ENCODE measurements at places on chromosomes 1 and 21.

GRCh38 chr1:103496014-103496635 lies 29.4 kb upstream of the RNPC3 start:
- no peak for DNase-seq

GRCh38 chr21:33674226-33674625 lies 31.9 kb downstream of the ITSN1 start:
- no peak for DNase-seq

DNA sequence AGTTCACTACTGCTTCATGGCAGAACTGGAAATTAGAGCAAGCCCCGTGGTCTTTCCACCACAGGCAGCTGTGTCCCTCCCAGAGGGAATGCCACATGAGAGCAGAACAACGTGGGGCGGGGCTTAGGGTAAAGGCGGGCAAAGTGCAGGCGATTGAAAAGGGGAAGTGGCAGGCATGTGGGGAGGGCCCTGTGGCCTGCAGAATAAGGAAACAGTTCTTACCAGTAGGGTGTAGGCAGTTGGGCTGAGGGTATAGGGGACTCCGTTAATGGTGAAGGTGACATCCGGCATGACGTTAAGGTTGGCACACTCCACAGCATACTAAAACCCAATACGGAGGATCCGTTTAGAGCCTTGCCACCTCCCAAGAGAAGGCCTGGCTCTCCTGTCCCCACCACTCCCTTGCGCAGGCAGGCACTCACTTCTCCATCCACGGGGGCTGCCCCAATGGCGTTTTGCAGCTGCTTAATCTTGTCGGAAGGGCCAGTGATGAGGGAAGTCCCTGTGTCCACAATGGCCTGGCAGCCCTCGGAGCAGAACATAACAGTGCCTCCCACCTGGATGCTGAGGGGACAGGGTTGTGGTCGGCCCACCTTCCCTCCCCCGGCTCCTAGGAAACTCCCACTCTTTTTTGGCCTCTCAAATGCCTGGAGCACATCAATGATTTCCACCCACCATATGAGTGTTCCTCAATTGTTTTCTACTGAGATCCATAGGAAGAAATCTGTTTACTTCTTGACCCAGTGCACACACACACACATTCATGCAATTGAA lies 9.1 kb upstream of the RAB7B start:
- peak; percentile 47 for DNase-seq

- no peak for DNase-seq
Observed at GRCh38 chr1:53345996-53346813, 18.3 kb upstream of the LRP8 start.

DNA sequence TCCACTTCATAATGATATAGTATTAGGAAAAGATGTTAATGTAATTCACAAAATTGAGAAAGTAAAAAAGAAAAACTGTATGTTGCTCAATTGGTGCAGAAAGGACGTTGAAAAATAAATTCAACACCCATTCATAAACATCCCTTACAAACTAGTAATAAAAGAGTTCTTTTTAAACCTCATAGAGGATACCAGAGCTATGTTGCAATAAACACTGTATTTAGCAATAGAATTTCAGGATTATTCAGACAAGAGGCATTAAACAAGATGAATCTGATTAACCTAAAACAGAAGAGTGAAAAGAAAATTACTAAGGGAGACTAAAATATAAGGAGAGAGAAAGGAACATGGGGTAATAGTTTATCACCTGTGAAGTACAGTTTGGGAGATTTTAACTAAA lies 154.8 kb downstream of the NTPCR start:
- no peak for DNase-seq

DNA sequence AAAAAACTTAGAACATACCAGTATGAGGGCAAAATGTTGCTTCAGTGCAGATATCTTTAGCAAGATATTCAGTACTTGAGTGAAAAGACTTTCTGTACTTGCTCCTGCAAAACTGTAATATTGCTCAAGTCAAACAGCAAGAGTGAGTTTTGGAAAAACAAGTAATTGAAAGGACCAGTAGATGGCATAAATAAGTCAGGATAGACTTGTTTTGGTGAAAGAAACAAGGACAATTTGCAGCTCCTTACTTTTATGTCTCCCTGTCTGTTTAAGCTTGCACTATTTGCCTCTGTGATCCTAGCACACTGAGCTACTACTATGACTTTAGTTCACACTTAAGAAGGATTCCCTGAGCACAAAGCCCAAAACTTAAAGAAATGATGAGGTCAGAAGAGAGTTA lies 39.1 kb downstream of the IFI44 start:
- no peak for DNase-seq

DNA sequence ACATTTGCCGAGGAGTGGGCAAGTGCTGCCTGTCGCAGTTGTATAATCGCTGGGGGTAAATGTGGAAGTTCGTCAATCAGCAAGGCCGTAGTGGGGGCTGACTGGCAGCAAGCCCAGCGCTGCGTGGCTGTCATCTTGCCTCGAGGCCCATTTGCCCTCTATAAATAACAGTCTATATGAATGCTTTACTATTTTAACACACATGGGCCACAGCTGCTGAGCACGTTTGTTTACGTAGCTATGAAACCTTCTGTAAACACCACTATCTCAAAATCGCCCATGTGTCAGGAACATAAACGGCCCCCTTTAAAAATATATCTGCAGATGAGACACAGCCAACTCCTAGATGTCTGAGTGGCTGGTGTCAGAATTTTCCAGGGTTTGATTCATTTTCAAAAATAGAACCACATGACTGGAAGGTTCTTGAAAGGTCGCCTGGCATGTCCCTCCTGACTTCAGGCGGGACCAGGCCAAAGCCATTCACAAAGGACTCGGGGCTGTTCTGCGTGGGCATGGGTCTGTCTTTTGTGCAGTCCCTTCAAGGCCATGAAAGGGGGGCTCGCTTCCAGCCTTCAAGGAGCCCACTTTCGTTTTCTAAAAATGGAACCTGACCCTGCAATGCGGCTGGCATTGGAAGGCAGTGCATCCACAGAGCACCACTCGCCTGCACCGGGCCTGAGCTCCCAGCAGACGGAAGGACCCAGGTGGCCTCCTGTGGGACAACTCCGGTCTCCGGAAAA lies 205.5 kb downstream of the KCNJ6 start:
- DNase-seq, result no peak

- no peak for DNase-seq
Observed at GRCh38 chr1:151799179-151800022, 5.8 kb downstream of the LINGO4 start.

- no peak for DNase-seq
Observed at GRCh38 chr1:62309906-62310305, 9.3 kb downstream of the KANK4 start.

- DNase-seq, result no peak
Observed at GRCh38 chr1:22889213-22889827, 83.3 kb downstream of the LACTBL1 start.

- no peak for DNase-seq
Observed at GRCh38 chr1:64884261-64885040, 81.9 kb downstream of the JAK1 start.

- DNase-seq, result no peak
Observed at GRCh38 chr1:117030271-117030877, 28.8 kb downstream of the CD101 start.

- DNase-seq, result no peak
Observed at GRCh38 chr1:107451715-107452114, 310.9 kb downstream of the NTNG1 start.

DNA sequence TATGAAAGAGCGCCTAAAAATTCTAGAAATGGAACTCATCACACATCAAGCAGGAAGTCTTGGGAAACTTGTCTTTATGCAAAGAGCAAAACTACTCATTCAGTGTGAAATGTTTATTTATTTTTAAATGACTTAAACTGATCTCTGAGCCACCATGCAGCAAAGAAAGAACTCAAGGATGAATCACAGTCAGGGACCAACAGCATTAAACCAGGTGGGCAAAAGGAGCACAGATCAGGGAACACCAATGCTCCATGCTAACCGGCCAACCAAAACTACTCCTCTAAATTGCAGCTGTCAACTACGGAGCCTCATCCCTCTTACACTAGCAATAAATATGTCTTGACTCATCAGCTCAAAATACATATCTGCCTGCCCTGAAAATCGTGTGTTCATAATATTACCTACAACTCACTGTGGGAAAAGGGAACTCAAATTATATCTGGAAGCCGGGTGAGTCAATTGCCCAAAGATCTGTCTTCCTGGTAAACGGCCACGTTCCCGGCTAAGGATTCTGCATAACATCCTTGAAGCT lies 129.2 kb downstream of the PTPN14 start:
- no peak for DNase-seq

DNA sequence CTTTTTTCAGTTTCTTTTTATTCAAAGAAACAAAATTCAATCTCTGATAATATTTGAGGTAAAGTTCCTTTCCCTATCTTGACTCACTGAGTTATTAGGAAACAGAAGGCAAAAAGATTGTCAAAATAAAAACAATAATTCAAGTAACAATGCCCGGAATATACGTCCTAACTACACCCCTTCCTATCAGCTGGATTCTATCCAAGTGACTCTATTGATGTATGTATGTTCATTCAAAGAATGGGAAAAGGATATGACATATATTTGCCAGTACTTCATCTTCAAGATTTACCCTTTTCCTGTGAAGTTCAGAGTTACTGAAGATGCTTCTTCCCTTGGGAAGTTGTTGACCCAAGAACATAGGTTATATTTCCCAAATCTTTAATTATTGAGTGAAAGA lies 13.7 kb downstream of the SPRTN start:
- DNase-seq, result no peak

DNA sequence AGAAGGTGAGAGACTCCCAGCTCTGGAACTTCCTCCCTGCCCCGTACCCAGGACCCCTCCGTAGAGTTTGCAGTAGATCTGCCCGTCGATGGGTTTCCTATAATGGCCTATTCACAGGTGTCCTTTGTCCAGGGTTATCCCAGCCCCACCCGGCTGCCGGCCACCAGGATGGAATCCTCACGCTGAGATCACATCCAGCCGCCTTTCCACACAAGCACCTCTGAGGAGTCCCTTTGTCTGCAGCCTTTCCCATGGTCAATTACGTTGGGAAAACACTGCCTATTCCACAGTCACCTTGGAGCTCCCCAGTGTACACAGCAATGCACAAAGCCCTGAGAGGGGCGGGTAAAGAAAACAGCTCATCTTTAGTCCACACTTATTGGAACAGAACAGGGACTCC lies 190.0 kb upstream of the EDN2 start:
- DNase-seq, result no peak

GRCh38 chr1:44409757-44410156 lies 4.7 kb downstream of the RNF220 start:
- no peak for DNase-seq

DNA sequence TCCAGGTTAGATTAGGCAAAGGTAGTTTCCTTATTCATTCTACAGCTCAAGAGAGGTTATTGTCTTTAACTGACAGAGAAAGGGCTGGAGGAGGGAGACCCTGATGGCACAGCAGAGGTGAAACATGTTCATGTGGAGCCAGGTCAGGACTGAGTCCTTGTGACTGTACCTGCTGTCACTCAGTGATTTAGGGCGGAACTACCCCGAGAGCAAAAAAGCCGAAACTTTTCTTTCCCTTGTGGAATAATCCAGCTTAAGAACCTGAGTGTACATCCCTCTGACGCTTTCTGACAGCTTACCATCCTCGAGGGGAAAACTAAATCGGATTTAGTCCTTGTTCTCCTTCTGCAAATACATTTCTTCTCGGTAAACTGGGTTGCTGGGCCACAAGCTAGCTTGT lies 273.2 kb downstream of the BACH1 start:
- no peak for DNase-seq

GRCh38 chr1:117810553-117810952 lies 118.9 kb downstream of the GDAP2 start:
- DNase-seq, result no peak

DNA sequence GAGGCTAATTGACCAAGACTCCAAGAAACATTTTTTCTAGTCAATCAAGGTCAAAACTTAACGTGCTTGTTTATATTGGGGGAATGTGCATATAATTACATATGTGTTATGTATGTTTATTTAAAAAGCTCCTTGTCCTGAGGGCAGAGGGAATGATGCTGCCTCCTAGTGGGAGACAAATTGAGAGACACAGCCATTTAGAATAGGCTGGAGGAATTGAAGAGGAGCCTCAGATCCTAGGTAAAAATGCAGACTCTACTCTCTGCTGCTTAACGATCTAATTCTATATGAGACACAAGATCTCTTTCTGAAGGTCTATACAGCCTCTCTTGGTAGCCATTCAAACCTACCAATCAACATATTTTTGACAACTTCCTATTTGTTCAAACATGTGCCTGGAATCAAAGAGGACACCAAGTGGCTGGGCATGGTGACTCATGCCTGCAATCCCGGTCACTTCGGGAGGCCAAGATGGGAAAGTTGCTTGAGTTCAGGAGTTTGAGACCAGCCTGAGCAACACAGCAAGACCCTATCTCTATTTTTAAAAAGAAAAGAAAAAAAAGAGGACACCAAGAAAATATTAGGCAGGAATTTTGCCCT lies 136.6 kb upstream of the ZNF648 start:
- no peak for DNase-seq

GRCh38 chr1:168629466-168629865 lies 53.1 kb downstream of the XCL1 start:
- DNase-seq, result no peak

GRCh38 chr21:36105327-36105842 lies 29.5 kb upstream of the CBR3 start:
- no peak for DNase-seq

- DNase-seq, result no peak
Observed at GRCh38 chr1:169119405-169119804, 12.9 kb downstream of the ATP1B1 start.

GRCh38 chr1:16253332-16253922 lies 16.4 kb upstream of the CPLANE2 start:
- DNase-seq, result no peak

DNA sequence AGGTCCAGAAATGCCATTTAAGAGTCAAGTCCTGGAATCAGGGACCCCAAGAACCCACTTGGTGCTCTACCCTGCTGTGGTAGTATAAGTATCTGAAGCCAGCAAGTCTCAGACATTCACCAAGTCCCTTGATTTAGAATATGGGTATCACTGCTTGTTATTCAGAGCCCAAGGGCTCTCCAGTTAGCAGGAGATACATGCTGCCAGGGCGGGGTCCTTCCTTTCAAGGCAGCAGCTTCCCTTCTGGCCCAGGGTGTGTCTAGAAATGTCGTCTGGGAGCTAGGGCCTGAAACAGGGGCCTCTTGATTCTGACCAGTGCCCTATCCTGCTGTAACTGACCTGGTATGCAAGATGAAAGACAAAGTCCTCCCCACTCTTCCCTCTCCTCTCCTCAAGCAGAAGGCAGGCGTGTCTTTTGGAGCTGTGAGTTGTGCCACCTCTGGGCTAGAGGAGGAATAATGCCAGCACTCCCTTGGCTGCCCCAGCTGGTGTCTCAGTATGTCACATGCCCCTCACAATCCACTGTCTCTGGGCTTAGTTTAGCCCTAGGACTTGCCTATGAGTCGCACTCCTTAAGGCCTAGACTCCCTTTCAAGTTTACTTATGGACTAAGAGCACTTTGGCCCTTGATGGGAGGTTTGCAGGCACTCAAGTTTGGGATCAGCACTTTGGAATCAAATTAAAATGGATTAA lies 200.2 kb downstream of the MRPL39 start:
- DNase-seq, result no peak

- no peak for DNase-seq
Observed at GRCh38 chr1:22117851-22118250, 25.0 kb downstream of the WNT4 start.

GRCh38 chr21:41321908-41322495 lies 5.4 kb downstream of the FAM3B start:
- no peak for DNase-seq

- no peak for DNase-seq
Observed at GRCh38 chr1:14810595-14811361, 212.3 kb downstream of the KAZN start.

GRCh38 chr1:39398278-39399021 lies 93.0 kb upstream of the BMP8A start:
- DNase-seq, result no peak
